ENCODE measurements at places on chromosomes 12 and 14. TPM values are rescaled to one million over a fixed set of nuclear protein-coding genes. Genes with fewer than 3 reads are reported as not detected.
A peak's percentile ranks its signal among the peaks of the same experiment; 100 is the strongest.

- no peak for DNase-seq
Measured at GRCh38 chr12:26102953-26103352, 21.9 kb downstream of the BHLHE41 start.

Gene OR4E2
- not detected for polyA plus RNA-seq

DNA sequence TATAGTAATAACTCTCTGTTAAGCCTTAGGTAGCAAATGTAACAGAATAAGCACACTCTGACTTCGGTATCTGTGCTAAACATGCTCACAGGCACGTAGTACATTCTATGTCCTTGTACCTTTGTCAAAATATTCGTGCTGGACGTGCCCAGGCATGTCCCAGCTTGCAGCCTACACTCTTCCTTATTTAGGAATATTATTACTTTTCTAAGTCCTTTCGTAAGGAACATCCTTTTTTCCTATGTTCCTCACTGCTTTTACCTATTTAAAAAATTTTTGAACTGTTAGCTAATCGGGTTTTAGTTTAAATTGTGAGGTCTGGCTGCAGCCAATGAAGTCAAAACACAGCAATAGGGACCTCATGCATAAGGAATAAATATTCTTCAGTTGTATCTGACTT, 24.1 kb upstream of the UBC start:
- no peak for DNase-seq

GRCh38 chr14:81235096-81235495, 14.3 kb upstream of the GTF2A1 start:
- DNase-seq = no peak

Gene LRP1-AS
- polyA plus RNA-seq = not detected

DNA sequence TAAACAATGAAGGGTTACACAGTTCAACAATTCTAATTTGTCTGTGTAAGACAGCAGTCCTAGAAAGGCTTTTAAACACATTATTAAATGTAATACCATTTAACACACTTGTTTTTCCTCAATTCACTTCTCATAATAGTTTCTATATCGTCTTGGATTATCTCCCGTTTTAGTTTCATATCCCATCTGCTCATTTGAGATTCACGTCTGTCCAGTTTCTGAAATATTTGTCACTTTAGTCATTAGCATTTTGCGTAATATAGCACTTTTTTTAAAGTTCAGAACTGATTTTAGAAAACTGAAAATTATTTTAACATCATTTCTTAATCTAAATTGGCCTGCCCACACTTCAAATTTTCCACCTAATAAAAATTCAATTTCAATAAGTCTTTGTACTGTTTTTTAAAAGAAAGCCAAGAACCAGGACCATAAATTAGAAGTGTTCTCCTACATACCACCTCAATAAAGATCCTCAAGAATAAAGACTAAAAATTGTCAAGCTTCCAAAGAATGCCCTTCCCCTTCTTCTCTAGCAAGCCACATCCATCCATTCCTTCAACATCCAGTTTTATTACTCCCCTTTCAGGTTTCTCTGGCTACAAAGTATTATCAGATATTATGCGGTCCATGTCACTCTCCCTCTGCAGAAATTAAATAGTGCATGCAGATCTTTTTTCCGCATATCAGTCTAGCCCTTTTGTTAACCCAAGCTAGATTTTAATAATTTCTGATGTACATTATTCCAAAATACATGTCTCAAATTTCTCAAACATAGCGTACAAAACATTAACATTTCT, 11.9 kb downstream of the MED13L start:
- no peak for DNase-seq

GRCh38 chr12:101653030-101653429, 44.4 kb upstream of the CHPT1 start:
- no peak for DNase-seq

DNA sequence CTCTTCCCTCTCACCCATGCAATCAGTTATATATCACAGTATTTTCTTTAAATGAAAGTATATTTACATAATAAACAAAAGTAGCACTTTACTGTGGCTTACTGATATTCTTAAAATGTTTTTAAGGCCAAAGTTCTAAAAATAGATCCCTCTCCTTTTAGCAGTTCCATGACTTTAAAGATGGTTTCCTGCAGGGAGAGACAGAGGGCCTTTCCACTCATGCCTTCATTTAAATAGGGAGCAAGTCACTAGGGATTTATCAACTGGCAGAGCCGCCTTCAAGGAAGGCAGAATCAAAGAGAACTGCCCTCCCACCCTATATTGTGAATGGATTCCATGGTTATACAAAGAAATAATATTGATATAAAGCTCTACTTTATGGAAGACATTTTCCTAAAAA, 55.5 kb downstream of the DUSP16 start:
- DNase-seq = no peak

Gene AQP6
- not detected for polyA plus RNA-seq

DNA sequence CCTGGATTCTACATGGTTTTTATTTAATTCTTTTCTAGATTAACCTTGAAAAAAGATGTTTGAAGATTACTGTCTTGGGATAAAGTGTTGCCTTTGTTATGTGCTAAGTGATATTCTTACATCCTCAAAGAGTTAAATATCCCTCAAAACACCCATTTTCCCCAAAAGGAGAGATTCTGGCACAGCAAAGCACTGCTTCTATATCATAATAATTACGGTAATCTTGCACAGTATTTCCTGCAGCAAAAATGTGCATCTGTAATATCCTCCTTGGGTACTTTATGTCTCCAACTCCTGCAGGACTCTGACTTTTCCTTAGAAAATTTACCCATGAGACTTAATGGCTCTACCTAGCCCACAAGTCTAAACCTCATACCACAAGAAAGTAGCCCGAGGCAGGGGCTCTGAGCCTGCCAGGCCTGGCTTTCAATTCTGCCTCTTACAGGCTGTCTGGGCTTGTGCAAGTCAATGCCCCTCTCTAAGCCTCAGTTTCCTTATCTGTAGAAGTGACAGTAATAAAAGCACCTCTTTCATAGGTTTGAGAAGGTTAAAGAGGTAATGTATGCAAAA, 45.8 kb downstream of the SVOP start:
- no peak for DNase-seq

DNA sequence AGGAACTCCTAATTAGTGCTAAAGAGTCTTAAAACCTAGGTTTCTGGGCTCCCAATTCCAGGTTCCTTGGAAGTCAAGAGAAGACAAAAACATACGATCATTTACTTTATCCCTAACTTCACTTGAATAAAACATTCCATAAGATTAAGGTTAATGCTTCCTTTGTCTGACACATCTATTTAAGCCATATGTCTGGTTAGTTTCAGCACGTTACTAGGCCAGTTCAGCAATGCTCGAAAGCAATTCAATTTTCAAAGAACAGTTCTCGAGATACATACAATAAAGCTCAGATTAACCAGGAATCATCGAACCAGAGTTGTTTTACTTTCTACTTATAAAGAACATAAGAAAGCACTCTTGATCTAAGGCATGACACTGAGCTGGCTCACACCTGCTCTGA, 68.0 kb upstream of the POC1B start:
- no peak for DNase-seq

- peak; percentile 10 for DNase-seq
Measured at GRCh38 chr12:27332714-27333402, at the start of gene BMAL2. Gene BMAL2 (plus strand): TSS chr12:27332836. CDS start chr12:27333073, 237 bp downstream.

Gene PROX2
- polyA plus RNA-seq = 1.7 TPM

GRCh38 chr12:124625867-124626675, 58.7 kb upstream of the NCOR2 start:
- DNase-seq = no peak

Gene TGFB3
- polyA plus RNA-seq = 0.39 TPM

DNA sequence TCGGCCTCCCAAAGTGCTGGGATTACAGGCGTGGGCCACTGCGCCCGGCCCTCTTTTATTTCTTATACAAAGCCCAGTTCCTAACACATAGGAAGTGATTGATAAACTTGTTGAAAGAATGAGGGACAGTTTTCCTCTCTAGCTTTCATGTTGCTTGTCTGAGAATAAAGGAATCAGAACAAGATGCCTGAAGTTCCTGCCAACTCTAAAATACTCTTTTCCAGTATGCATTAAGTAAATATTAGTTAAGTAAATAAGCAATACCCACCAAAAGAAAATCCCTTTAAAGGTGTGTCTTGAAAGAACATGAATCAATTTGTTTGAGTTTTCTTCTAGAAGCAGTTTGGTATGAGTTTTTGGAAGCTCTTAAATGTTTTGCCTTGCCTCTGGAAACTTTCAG, 24.4 kb upstream of the CD27 start:
- DNase-seq = no peak

Gene SMIM41
- polyA plus RNA-seq = not detected

All from immature natural killer cell (primary cell).